ENCODE measurements at places on chromosomes 11 and 22.

- DNase-seq: peak; percentile 91
Measured at GRCh38 chr11:64305691-64306562, 603 bp downstream of the ESRRA start.

DNA sequence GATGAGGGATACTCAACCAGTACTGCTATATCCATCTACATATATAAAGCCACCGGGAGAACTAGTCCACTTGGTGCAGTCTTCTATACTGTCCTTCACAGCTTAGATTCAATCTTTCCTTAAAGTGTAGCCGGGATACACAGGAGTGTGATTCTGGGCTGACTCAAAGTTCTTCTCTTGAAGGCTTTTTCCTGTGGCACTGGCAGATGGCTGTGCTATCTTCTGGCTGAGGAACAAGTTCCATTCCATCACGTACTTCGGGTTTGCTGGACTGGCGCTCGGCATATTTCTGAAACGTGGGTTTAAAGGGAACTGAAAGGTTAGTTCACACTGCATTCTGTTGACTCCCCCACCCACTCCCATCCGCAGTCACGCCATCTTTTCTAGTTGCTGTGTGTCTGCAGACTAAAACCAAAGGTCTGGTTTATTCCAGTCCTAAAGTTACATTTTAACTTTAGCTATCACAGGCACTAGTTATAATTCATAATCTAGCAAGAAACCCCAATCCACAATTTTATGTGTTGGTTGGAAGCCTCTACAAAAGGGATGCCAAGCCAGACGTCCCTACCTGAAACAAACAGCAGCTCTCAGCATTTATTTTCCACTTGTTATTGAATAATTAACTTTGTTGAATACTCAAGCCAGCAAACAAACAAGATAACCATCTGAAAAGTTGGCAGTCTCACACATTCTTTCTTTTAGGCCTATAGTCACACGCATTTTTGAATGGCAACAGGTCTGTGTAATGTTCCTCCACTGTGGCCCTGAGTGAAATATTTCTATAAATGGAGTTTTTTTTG is 7.5 kb upstream of the C11orf65 start:
- no peak for DNase-seq

GRCh38 chr11:3199537-3200295 is 18.9 kb downstream of the MRGPRG start:
- no peak for DNase-seq

DNA sequence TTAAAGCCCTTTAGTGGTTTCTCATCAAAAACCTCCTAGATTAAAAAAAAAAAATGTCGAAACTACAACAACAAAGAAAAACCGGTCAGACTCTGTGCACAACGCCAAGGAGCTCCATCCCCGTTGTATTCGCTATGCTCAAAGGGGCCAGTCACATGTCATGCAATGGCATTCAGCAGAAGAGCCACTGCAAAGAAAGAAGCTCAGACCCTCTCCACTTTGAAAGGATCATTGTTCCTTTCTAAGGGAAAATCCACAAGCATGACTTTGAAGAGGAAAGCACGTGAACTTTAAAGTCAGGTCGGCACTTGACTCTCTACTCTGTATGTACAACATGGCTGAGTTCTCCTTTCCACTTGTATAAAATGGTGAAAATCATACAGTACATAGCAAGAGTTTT is 655.6 kb downstream of the ETS1 start:
- no peak for DNase-seq

- DNase-seq: no peak
Measured at GRCh38 chr11:130560000-130560780, 111.7 kb downstream of the ADAMTS15 start.

GRCh38 chr11:119472186-119472855 is 49.3 kb upstream of the THY1 start:
- DNase-seq: no peak

GRCh38 chr22:19115628-19116027 is 6.6 kb downstream of the DGCR2 start:
- DNase-seq: peak; percentile 23

GRCh38 chr11:118068206-118068944 is 8.5 kb upstream of the TMPRSS4 start:
- DNase-seq: no peak

Measured in upper lobe of right lung (tissue), 1 donor.